ENCODE measurements at places on chromosomes 1 and 21.

- no peak for DNase-seq
These were observed 72.0 kb upstream of the ATF3 start for GRCh38 chr1:212536586-212536985.

DNA sequence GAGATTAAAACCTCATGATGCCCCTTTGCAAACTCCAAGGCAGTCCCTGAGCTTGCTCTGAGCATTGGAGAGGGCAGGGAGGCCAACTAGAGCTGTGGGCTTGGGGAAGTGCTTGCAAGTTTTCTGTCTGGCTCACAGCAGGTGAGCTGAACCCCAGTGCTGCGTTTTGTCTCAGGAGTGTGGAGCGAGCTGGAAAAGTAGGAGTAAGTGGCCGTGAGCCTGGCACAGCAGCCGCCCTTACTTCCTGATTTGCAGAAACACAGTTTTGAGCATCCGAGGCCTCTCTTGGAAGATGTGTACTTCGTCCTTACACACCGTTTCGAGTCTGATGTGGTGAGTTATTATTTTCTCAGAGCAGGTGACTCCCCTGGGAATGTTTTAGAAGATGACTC is 221.2 kb upstream of the C1orf174 start:
- no peak for DNase-seq

- DNase-seq = no peak
These were observed 78.4 kb downstream of the KIF14 start for GRCh38 chr1:200542162-200542561.

DNA sequence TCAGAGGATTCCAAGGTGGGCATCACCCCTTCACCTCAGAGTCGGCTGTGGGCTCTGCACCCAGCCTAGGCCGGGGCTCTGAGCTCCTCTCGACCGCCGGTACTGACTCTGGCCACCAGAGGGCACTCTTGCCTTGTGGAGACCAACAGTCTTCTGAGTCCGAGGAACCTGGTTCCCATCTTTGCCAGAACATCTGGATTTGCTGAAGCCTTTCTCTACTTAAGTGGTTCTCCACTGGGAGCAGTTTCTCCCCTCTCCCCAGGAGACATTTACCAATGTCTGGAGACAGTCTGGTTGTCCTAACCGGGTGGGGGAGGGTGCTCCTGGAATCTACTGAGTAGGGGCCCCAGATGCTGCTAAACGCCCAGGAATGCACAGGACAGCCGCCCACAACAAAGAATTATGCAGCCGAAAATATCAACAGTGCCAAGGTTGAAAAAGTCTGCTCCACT is 9.4 kb downstream of the ETV3L start:
- DNase-seq = peak; percentile 75

DNA sequence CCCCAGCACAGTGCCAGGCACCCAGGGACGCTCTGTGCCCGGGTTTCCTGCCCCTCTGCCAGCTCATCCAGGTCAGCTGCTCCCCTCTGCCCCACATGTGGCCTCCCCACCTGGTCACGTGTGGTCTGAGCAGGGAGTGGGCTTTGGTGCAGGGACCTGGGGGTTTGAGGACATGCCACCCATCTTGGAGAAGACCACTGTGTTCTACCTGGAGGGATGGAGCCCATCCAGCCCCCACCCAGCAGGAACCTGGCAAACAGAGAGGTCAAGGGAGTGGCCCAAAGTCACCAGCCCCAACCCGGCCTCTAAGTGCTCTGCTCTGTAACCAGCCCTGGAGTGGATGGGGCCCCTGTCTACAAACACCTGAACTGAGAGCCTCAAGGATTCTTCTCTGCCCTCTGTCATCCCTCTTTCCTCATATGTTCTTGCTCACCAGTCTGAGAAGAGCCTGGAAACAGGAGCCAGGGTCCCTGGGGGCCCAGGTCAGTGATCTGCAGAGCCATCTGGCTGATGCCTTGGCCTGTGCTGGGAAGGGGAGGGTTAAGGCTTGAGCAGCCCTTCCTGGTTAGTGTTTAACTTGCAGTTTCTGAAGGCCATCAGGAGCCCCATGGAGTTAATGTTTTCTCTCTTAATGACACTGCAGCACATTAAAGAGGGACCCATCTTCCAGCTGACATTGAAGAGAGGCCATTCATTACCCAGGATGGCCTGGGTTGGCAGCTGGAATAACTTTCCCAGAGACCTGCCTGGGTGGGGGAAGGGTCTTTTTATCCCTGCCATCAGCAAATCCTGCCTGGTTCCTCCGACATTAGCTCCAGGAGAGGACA is 235.4 kb downstream of the PTPRU start:
- DNase-seq = no peak

GRCh38 chr1:38475624-38476005 is 384.0 kb downstream of the RRAGC start:
- DNase-seq = no peak

DNA sequence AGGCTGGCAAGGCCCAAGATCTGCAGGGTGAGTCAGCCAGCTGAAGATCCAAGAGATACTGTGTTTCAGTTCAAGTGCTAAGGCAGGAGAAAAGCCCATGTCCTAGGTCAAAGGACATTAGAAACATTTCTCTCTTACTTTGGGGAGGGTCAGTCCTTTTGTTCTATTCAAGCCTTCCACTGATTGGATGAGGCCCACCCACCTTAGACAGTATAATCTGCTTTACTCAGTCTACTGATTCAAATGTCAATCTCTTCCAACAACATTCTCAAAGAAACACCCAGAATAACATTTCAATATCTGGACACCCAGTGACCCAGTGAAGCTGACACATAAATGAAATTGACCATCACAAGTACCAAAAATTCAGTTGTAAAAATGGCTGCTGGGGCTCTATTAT is 367.8 kb upstream of the ZP4 start:
- DNase-seq = no peak

- DNase-seq = no peak
These were observed 9.9 kb downstream of the PLOD1 start for GRCh38 chr1:11944358-11944931.

DNA sequence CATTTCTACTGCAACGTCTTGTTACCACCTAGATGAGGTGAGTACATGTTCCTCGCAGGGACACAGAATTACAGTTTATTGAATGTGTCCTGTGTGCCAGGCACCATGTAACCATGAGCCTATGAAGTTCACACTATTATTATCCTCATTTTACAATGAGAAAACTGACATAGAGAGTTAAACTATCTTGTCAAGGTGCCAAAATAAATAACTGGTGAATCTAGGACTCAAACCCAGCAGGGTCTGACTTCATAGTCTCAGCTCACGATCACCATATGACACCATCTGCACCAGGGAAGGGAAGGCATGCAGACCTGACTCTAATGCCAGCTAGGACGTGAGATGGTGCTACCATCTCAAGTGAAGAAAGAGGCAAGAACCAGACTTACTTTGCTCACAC is 2.4 kb downstream of the SELE start:
- DNase-seq = no peak

- no peak for DNase-seq
These were observed 12.7 kb upstream of the C1orf167 start for GRCh38 chr1:11749203-11749689.

DNA sequence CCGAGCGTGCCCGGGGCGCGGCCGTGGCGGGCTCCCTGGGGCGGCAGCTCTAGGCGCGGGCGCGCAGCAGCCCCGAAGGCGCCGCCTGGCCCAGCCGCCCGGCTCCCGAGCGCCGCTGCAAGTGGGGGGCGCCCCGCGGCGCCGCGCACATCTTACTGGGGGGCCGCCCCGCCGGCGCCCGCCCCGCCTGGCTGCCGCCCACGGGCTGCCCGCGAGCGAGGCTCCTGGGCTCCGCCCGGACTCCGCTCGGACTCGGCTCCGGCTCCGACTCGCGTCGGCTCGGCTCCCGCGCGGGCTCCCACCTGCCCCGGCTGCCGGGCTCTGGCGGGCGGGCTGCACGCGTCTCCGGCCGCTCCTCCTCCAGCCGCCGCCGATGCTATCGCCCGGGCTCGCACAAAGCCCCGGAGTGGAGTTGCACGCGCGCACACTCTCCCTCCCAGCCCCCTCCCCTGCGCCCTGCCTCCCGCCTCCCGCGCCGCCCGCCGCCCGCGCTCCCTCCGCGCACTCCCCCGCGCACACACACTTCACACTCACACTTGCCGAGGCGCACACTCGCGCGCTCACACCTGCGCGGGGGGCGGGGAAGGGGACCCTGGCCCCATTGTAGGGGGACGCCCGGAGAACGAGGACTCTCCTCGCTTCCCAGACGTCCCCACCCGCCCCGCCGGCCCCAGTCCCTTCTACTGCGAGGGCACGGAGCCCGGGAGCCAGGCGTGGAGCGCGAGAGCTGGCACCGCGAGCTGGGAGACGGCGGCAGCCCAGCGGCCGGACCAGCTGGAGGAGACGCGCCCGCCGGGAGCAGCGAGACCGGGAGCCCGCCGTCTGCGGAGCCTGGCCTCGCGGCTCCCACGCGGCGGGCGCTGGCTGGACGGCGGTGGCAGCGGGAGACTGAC is at the start of gene GRIK3:
TSS of gene GRIK3 (minus strand) at position 395 of the 893 bp plus-strand sequence. CDS start 407 bp downstream, outside the sequence.
- DNase-seq = no peak

- DNase-seq = no peak
These were observed 15.5 kb upstream of the SYNC start for GRCh38 chr1:32718036-32718435.

- DNase-seq = no peak
These were observed 677 bp upstream of the HSD11B1 start for GRCh38 chr1:209703834-209704504.

DNA sequence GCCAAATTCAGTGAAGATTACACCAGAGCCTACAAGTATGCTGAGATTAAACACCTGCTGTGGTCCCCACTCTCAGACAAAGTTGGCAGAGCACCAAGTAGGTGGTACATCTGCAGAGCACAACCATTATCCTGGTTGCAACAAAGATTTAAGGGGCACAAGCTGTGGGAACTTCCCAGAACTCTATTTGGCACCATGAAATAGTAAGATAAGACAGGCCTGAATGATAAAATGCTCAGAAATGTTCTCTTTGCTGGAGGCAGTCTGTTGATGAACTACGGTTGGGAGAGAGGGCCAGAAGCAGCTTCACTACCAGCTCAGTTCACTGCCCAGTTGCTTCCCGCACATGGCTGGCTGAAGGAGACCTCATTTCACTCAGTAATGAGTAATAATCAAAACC is 19.9 kb downstream of the RPL5 start:
- no peak for DNase-seq

DNA sequence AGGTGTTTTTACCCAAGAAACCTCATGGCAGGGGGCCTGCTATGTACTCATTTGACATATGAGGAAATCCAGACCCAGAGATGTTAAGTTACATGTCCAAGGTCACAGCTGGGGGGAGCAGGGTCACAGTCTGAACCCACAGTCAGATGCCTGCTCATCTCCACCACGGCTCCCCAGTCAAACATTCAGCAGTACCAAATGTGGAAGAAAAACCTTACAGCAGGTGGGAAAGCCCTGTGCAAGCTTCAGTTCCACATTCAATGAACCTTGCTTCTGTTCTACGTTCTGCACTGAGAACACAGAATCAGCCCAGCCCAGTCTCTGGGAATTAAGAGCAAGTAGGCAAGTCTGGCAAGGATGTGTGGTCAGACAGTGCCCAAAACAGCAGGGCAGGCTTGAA is 35.2 kb downstream of the LRP8 start:
- DNase-seq = no peak

GRCh38 chr1:157785248-157785647 is 8.3 kb upstream of the FCRL2 start:
- no peak for DNase-seq

DNA sequence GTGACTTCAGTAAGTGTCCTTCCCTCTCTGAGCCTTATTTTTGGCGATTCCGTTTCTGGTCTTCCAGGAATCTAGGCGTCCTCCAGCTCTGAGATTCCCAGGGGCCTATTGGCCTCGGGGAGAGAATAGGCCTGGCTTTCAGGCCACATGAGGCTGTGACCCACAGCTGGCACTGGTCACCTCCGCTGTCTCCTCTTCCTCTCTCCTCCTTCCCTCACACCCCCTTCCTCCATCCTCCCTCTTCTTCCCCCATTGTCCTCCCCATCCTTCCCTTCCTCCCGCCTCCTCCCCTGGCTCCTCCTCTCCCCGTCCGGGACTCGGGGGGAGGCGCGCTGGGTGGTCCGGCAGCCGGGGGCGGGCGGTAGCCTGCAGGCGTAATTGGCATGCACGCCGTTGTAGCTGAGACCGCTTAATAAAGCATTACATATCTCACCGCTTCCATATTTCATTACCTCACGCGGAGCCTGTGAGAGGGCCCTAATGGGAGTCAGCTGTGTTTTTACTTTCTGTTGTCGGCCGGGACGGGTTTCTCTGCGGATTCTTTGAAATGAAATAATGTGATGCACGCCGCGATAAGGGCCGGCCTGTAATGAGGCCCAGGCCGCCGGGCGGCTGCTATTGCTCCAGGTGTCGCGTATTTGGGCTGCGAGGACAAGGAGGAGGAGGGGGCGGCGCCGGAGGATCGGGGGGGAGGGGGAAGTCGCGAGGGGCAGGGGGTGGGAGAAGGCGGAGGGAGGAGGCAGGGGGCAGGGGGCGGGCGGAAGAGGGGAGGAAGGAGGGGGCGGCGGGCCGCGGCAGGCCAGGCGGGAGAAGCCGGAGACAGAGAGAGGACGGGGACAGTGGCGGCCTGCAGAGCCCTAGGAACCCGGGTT is 95.3 kb downstream of the FOXD2 start:
- peak; percentile 39 for DNase-seq

- peak; percentile 26 for DNase-seq
These were observed 98.3 kb downstream of the LYPLAL1 start for GRCh38 chr1:219271818-219272535.

DNA sequence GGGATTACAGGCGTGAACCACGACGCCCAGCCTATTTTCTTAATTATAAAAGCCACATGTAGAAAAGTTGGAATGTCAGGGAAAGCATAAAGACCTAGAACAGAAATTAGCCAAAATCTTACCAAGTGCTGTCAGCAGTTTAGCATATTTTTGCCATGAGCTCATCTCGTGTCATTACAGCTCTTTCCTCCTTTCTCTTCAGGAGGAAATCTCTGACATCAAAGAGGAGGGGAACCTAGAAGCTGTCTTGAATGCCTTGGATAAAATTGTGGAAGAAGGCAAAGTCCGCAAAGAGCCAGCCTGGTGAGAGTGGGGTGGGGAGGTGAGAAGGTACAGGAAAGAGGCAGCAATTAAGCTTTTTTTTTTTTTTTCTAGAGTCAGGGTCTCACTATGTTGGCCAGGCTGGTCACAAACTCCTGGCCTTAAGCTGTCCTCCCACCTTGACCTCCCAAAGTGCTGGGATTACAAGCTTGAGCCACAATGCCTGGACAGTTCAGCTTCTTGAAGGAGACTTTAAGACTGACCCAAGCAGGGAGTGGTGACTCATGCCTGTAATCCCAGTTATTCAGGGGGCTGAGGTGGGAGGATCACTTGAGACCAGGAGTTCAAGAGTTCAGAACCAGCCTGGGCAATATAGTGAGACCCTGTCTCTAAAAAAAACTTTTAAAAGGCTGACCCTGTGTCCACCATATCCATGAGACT is 8.4 kb upstream of the BGLAP start:
- DNase-seq = peak; percentile 70

DNA sequence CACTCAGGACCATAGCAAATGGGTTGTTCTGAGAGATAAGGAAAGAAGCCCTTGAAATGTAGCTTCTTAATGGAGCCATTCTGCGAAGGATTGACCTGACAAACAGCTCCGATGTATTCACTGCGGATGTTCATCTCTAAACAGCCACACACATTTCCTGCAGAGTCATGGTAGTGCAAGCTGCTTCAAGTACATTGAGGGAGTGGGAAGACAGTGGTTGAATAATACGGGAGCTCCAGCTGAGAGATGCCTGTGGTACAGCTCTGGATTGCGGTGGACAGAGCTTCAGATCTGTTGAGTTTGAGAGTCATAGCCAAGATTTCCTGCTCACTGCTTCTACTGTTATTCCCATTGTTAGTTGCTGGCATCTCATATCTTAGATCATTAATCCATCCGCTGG is 86.6 kb downstream of the ZBTB18 start:
- peak; percentile 92 for DNase-seq

- no peak for DNase-seq
These were observed 13.9 kb downstream of the CRYBG2 start for GRCh38 chr1:26340047-26340481.

- DNase-seq = no peak
These were observed 33.5 kb downstream of the ACOT7 start for GRCh38 chr1:6360117-6360496.
